ENCODE measurements at places on chromosomes 4 and X. TPM values are rescaled to one million over a fixed set of nuclear protein-coding genes. Genes with fewer than 3 reads are reported as not detected.

- no peak for DNase-seq
Measured at GRCh38 chr4:158314756-158315487, 104.6 kb downstream of the TMEM144 start.

IL3RA gene
- not detected for total RNA-seq

TCEAL6 gene
- not detected for total RNA-seq

DNA sequence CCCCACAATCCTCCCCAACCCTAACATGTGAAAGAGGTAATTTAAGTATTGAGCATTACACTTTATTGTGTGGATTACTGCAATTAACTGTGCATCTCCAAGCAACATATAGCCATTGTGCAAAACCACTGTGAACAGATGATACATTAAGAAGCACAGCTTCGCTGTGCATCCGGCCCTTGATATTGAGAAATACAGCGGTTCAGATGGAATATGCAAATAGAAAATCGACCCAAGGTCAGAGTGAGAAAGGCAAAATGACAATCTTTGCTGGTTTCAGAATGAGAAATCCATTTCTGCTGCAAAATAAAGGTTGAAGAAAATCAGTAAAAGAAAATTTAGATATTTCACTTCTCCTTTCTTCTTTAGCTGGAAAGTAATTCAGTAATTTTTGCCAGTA is 805.9 kb upstream of the GRID2 start:
- DNase-seq = no peak

- DNase-seq = no peak
Measured at GRCh38 chr4:24473309-24473721, 111.0 kb downstream of the DHX15 start.
